Stimulated activated CD8-positive, alpha-beta memory T cell treated with anti-CD3 and anti-CD28 coated beads, Interleukin-2, amount 100 ng/mL, for 1 hour (primary cell): ENCODE measurements at places on chromosomes 13 and 19.

DNA sequence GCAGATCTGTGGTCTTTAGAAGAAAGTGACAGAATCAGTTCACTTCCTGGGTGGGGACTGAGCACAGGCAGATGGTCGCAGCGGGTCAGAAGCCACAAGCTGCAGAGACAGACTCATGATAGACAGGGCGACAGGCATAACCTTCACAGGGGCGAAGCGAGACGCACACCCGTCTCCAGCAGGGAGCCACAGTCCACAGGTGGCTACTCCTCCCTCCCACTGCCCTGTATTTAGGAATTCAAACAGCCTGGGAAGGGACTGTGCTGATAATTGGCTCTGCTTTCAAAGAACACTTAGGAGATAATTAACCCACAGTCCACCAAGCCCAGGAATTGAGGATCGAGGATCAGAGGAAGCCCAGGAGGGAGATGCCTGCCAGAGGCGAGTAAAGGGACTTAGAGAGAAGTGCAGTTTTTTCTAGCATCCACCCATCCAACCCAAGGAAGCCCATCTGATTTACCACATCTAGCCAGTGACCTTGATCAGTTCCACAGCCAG is 23.2 kb downstream of the RFX2 start:
- no peak for DNase-seq

- DNase-seq, result no peak
Measured at GRCh38 chr13:96822895-96823294, 171.4 kb downstream of the OXGR1 start.

- DNase-seq, result no peak
Measured at GRCh38 chr19:10404888-10405820, 1.8 kb upstream of the CDC37 start.

GRCh38 chr13:65964672-65965071 is 1265.5 kb downstream of the PCDH9 start:
- no peak for DNase-seq

GRCh38 chr19:45477186-45477585 is 9.4 kb downstream of the FOSB start:
- no peak for DNase-seq

GRCh38 chr13:44853641-44854040 is 135.6 kb downstream of the NUFIP1 start:
- DNase-seq, result no peak

GRCh38 chr19:40369797-40370196 is 20.2 kb downstream of the HIPK4 start:
- no peak for DNase-seq

GRCh38 chr19:17468302-17469091 is 1.8 kb upstream of the SLC27A1 start:
- no peak for DNase-seq

DNA sequence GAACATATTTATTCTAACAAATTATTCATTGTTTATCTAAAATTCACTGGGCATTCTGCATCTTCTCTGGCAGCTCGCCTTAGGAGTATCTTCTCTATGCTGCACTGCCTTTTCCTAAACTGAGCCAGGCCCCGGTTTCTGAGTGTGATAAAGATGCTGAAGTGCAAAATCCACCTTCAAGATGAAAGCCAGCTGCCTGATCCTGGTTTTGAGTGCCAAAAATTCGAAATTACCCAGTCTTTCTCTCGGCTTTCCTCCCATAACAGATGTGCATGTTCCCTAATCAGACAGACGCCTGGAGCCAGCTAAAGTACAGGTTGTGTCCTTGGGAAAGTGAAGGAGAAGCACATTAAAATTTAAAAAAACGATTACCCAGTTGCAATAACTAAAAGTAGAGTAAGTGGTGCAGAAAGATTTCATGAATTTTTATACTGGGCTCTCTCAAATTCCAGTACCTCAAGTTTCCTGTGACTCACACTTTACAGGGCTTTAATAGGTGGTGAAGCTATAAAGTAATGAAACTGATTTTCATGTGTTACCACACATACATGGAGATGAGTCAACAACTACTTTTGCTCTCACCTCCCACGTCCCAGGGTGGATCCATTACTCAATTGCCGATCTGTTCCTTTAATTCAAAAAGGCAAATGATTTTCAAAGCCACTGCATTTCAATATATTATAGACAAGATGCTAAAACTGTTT is 65.0 kb upstream of the GTF2F2 start:
- DNase-seq, result no peak
